ENCODE measurements at places on chromosomes 4 and X. TPM values are rescaled to one million over a fixed set of nuclear protein-coding genes. Genes with fewer than 3 reads are reported as not detected.

ACSL4 gene
- 246 TPM for total RNA-seq

RLIM gene
- total RNA-seq, result 52.8 TPM

TCEAL6 gene
- not detected for total RNA-seq

TMEM187 gene
- 8.2 TPM for total RNA-seq

NAP1L3 gene
- total RNA-seq, result 2.9 TPM

RAP2C gene
- 11.6 TPM for total RNA-seq

CLDN22 gene
- total RNA-seq, result not detected

PLAC1 gene
- 1.7 TPM for total RNA-seq

ODAM gene
- total RNA-seq, result not detected

RBMXL3 gene
- total RNA-seq, result not detected

CDS1 gene
- 0.28 TPM for total RNA-seq

NUDT11 gene
- total RNA-seq, result 17.7 TPM

CLCN4 gene
- 2.5 TPM for total RNA-seq

L1CAM gene
- total RNA-seq, result 0.28 TPM

METTL14 gene
- total RNA-seq, result 23.1 TPM

ALPK1 gene
- total RNA-seq, result 25.7 TPM

FAT1 gene
- total RNA-seq, result 132 TPM

SETD7 gene
- 76.9 TPM for total RNA-seq

CYLC1 gene
- total RNA-seq, result not detected

GUF1 gene
- 9.8 TPM for total RNA-seq

NXF2B gene
- not detected for total RNA-seq

IGSF1 gene
- not detected for total RNA-seq

EVC2 gene
- total RNA-seq, result 12.9 TPM

STPG2 gene
- 0.14 TPM for total RNA-seq

CLCN5 gene
- 6.3 TPM for total RNA-seq

HCFC1 gene
- 9.2 TPM for total RNA-seq

RAB39B gene
- total RNA-seq, result 0.85 TPM

USP26 gene
- not detected for total RNA-seq

CXCL8 gene
- total RNA-seq, result 29.5 TPM

TMEM47 gene
- 105 TPM for total RNA-seq

DDIT4L gene
- total RNA-seq, result 5.9 TPM

SOX3 gene
- total RNA-seq, result not detected

DUX4 gene
- not detected for total RNA-seq

SLC49A3 gene
- 2.7 TPM for total RNA-seq

TNMD gene
- total RNA-seq, result not detected

TRMT44 gene
- 14.1 TPM for total RNA-seq

CHIC1 gene
- total RNA-seq, result 7.5 TPM

MAGEA10 gene
- not detected for total RNA-seq

LGI2 gene
- not detected for total RNA-seq

TRIML2 gene
- 0.14 TPM for total RNA-seq

OPRPN gene
- not detected for total RNA-seq

TMEM271 gene
- total RNA-seq, result not detected

BBS12 gene
- total RNA-seq, result 6.8 TPM

PIM2 gene
- 2.7 TPM for total RNA-seq

TMPRSS11B gene
- total RNA-seq, result not detected

NALF2 gene
- total RNA-seq, result not detected

KDR gene
- total RNA-seq, result 0.28 TPM

SPATA18 gene
- 13.9 TPM for total RNA-seq

DDX53 gene
- not detected for total RNA-seq

KLF8 gene
- total RNA-seq, result 0.71 TPM

NAP1L5 gene
- 9.8 TPM for total RNA-seq

Measured in smooth muscle cell of bladder (primary cell).